ENCODE measurements at places on chromosomes 3 and 15.

- DNase-seq: no peak
Measured at GRCh38 chr15:56640549-56640948, 92.8 kb downstream of the ZNF280D start.

DNA sequence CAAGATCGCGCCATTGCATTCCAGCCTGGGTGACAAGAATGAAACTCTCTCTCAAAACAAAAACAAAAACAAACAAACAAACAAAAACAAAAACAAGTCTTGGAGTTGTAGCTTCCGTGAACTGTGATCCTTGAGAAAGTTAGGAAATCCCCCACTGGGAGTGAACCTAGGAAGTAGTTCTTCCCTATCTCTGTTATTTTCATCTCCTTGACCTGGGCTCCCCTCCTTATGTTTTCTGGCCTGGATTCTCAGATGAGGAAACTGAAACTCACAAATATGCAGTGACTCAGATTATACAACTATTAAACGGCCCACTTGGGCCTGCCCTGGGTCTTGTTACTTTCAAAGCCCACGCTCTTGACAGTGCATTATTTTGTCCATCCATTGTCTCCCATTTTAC is 29.7 kb downstream of the SAXO2 start:
- no peak for DNase-seq

DNA sequence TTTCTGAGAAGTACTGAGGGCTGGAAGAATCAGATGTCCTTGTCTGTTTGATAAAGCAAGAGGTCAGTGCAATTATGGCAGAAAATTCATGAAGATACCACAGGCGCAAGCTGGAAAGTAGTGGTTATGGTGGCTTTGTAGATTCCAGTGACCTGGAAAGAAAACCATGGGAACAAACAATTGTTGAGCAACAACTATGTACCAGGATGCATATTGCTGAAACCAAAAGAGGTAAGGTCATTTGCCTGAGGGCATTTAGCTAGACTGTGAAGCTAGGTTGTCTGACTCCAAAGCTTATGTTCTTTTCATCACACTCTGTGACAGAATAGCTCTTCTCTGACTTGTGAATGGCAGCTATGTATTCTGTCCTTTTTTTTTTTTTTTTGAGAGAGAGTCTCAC is 74.0 kb downstream of the B3GALNT1 start:
- DNase-seq: no peak

- peak; percentile 24 for DNase-seq
Measured at GRCh38 chr3:133575086-133575485, 1.6 kb downstream of the CDV3 start.

DNA sequence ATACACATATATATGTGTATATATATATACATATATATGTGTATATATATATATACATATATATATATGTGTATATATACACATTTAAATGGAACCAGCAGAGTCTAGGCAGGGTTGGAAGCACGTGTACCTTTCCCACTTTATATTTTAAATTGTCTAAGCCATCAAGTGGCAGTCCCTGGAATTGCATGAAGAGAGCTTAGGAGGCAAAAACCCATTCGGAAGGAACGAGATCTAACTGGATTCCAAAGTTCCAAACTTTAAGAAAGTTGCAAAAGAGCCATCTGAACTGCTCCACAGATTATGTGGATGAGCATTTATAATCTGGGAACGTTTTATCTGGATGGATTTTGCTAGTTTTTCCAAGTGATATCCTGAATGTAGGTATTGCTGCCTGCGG is 186.5 kb downstream of the FOXP1 start:
- DNase-seq: no peak

GRCh38 chr15:80414546-80415357 is 10.6 kb downstream of the ARNT2 start:
- DNase-seq: no peak

DNA sequence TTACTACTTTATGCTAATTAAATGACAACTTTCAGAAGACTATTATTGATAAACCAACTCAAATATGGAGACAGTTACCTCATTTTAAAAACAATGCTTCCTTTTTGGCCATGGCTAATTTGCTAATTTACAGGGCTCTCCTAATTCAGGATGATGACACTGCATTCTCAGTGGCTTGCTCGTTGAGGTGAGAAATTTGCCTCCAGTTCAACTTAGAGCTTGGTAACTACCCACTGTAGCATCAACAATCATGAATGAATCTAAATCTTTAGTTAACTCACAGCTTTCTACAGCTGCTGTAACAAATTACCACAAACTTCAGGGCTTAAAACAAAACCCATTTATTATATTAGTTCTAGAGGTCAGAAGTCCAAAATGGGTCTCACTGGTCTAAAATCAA is 14.0 kb downstream of the PBRM1 start:
- DNase-seq: peak; percentile 50

DNA sequence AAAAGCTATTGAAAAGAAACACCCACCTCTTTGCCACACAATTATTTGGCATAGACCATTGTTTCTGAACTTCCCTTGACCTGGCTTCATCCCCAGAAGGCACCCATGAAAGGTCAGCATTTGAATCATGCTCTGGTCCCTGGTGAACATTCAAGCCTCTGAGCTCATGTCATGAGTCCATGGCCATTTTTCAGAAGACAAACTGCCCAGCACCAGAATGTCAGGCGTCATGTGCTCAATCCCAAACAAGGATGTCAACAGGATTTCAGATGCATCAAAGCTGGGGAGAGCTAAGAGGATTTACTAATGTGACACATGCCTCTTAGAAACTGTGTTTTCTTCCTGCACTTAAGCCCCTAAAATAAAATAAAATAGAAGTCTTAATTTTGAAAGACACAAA is 41.3 kb downstream of the TMED3 start:
- DNase-seq: no peak

- no peak for DNase-seq
Measured at GRCh38 chr15:31212326-31213080, 111.0 kb upstream of the TRPM1 start.

GRCh38 chr3:9020426-9020825 is 57.2 kb upstream of the RAD18 start:
- DNase-seq: no peak

- no peak for DNase-seq
Measured at GRCh38 chr3:149475451-149476060, 1.1 kb downstream of the TM4SF4 start.

DNA sequence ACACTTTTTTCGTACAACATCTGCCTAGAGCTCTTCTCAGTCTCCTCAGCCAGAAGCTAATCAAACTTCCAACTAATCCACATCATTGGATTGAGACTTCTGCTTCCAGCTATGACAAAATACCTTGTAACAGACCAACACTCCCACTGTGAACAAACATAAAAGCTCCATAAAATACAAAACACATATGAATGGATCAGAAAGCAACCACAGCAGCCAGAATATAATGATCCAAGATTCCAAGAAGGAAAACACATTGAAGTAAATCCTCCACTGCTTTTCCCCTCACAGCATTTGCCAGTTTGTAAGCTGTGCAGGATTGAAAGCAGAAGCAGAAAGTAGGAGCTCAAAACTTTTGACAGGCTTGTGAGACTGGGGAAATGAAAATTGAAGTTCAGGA is 863.2 kb downstream of the TUSC7 start:
- no peak for DNase-seq

DNA sequence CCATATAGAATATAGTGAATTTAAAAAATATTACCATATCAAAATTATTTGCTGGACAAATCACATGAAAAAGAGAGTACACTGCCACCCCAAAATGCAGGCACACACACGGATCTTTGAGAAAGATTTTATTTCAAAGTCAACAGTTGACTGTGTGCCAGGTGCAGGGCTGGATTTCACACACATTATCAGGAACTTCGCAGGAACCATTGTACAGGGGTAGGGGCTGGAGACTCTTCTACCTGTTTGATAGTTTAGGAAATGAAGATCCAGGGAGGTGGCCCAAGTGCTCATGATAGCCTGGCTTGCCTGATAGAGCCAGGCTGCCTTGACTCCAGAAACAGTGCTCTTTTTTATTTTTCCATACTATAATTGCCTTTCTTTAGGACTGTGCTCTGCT is 54.2 kb downstream of the IL1RAP start:
- no peak for DNase-seq

DNA sequence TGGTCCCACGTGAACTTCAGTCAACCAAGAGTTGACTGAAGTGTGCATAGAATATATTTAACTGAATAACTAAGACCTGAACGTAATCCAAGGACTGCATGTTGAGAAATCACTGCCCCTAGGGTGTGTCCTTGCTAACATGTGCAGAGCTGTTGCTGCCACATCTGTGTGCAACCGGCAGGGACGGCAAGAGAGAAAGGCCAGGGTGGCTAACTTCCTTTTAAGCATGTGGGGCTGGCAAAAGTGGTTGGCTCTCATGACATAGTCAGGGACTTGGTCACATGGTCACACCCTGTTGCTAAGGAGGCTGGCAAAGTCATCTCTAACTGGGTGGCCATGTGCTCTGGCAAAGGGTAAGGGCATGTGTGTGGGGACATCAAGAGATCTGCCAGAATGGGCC is 52.4 kb downstream of the GASK1A start:
- no peak for DNase-seq

GRCh38 chr15:94576889-94577533 is 345.6 kb downstream of the MCTP2 start:
- peak; percentile 68 for DNase-seq

DNA sequence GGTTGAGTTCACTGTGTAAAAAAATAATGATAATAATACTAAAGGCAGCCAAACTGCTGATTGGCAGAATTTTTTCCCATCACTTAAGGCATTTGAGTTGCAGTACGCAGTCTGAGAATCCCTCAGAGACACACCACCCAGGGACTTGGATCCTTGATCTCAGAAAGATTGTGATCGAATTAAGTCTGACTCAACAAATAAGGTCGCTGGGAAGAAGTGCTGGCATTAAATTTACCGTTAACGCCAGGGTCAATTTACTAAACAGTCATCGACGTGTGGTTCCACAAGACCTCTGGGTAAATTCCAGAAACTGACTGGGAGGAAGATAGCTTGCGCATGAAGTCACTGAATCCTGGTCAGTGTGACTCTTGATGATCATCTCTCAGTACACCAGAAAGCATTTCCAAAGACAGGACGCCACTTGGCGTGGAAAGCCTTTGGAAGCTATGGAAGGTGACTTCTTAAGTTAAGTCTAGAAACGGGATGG is 48.3 kb upstream of the CGNL1 start:
- no peak for DNase-seq
